ENCODE measurements at places on chromosomes 12 and 14.

- no peak for DNase-seq
Measured at GRCh38 chr12:56574210-56574609, 52.6 kb downstream of the RBMS2 start.

DNA sequence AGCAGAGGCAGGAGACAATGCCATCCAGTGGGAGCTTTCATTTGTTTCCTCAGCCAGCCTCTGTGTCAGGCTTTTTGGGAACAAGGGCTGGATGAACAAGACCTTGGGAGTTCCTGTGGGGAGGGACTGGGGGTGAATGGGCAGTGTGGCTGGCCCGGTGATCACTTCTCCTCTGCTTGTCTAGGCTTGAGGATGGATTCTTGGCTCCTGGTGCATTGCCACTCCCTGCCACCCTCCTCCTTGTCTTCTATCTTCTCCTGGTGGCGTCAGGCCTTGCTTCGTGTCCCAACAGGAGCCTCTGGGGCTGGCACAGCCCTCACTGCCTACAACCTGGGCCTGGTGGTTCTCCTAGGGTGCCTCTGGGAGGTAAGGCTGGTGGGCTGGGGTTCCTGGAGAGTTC lies 25.0 kb upstream of the KCNA5 start:
- no peak for DNase-seq

DNA sequence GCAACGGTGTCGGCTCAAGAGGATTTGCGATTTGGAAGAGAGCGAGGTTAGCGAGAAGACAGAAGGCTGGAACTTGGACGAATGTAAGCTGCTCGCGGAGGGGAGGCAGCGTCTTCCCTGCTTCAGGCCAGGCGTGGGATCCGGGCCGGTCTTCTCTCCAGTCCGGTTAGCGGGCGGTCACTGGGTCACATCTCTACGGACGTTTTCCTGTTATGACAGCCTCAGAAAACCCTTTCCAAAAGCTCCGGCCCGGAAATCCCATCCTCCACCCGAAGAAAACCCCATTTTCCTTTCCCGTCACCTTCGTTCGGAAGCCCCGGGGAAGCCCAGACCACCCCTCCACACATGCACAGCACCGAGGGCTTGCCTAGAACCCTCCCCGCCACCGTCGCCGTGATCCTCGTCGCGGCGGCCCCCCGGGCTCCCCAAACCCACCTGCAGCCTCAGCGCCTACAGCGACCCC lies 268 bp downstream of the NDUFB1 start:
- no peak for DNase-seq

- DNase-seq: no peak
Measured at GRCh38 chr12:114328292-114328691, 77.7 kb downstream of the TBX5 start.
